Amniotic stem cell (primary cell): ENCODE measurements at places on chromosomes 16 and 17.

DNA sequence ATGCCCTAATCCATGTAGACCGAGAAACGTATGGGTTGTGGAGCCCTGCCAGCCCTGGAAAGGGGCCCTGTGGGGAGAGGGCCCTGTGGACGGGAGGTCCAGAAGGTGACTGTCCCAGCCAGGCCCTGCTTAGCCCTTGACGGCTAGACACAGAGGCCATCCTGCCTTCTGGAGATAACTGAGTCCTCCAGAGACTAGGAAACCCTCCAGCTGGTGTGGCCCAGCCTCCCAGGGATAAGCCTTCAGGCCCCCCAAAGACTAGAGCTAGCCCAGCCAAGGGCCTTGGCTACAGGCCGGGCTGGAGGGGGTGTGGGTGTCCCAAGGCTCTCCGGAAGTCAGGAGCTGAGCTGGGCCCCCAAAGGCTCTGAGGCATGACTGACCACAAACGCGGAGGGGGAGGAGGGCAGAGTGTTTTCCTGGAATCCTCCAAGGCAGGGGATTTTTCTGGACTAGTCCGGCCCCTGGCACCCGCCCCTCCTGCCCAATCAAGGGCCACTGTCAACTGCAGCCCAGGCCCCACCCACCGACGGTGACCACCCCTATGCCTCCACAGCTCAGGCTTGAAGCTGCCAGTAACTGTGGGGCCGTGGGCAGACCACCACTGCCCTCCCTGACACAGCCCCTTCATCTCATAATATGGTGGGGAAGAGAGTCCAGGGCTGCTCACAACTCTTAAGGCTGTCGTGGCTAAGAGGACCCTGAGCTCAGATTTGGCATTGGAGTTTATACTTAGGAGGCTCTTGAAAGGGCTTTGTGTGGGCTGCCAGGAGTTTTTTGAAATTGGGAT lies 885 bp upstream of the VASN start:
- DNase-seq: no peak

GRCh38 chr17:31318298-31318801 lies 3.1 kb downstream of the EVI2A start:
- DNase-seq: no peak

DNA sequence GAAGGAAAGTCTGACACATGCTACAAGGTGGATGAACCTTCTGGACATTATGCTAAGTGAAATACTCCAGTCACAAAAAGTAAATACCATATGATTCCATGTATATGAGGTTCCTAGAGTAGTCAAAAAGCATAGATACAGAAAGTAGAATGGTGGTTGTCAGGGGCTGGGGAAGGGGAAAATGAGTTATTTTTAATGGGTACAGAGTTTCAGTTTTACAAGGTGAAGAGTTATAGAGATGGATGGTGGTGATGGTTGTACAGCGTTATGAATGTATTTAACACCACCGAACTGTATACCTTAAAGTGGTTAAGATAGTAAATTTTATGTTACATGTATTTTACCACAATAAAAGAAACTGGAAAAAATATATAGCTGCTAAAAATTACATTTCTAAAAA lies 17.9 kb downstream of the RAD51D start:
- DNase-seq: no peak

DNA sequence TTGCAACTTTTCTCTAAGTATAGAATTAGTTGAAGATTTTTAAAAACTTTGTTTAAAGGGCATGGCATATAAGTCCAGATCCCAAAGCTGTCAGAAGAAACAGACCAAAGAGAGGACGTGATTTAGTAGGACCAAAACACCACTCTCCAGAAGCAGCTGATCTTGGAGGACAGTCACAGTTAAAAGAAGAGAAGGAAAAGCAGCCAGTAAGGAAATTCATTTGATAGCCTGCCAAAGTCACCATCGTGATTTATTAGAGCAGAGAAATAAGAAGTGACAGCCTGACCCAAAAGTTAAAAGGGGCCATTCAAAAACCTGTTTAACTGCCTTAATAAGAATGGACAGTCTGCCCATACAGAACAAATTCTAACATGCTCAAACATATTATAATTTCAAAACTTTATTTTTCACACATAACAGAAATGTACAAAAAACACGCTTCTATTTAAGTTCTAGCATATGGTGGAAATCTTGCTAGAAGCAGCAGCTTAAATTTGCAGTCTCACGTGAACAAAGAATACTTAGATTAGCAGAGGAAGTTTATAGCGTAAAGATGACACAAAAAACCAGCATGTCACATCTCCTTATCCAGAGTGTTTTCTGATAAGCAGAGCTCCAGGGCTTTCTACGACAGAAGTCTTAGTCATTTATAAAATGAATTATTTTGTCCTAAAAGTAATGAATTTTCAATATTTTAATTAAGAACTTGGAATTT lies 37.2 kb downstream of the TXNDC11 start:
- DNase-seq: no peak

GRCh38 chr17:80526116-80526910 lies 18.3 kb upstream of the RPTOR start:
- DNase-seq: no peak

DNA sequence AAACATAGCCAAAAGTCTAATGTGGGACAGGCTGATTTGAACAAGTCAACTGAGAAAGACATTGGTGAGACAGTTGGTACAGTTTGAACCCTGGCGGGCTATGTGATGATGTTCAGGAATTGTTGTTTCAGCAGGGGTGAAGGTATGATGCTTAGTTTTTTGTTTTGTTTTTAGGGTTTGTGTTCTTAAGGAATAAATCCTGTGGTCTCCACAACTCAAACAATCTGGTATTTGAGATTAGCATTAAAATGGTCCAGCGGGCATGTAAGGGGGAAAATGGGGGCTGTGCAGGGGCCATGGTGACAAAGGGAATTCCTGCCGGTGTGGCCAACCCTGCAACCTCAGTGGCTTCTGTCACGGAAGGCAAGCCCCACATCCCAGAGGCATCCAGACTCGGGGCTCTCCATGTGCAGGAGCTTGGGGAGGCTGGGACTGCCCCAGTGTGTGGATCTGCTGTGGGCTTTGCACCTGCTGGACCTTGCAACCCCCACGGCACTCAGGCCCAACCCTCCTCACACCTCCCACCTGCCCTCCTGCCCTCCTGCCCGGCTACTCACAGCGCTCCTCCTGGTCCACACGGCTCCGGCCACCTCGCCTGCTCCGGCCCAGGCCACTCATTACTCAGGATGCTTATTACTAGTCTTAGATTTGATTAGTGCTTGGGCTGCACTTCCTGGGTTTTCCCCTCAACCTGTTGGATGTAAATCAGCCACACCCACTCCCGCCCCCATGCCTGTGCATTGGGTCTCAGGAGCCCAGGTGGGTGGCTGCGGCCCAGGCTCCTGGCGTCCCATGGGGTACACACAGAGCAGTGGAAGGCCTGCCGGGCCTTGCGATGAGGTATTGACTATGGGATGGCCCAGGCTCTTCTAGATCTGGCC lies at the start of gene TNFRSF13B:
TSS of gene TNFRSF13B (minus strand) at position 661 of the 881 bp plus-strand sequence. CDS start at position 618, 43 bp downstream.
- no peak for DNase-seq

DNA sequence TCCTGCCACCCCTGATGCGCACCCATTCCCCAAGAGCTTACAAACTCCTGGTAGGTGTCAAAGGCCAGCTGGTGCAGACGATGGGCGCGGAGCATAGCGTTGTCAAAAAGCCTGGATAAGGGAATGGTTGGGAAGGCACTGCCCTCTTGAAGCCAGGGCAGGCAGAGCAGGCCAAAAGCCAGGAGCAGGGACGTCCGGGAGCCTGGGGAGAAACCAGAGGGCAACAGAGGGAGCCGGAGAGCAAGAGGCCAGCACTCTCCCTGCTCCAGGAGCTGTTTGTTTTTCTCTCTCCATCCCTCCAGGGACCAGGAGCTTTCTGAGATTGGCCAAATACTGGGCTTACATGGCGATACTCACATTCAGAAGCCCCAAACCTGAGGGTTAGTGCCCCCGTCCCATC lies 334 bp downstream of the GH1 start:
- DNase-seq: no peak

- no peak for DNase-seq
Measured at GRCh38 chr17:80811181-80812105, 180.2 kb upstream of the CHMP6 start.

- no peak for DNase-seq
Measured at GRCh38 chr17:20989481-20989880, 53.3 kb downstream of the USP22 start.

DNA sequence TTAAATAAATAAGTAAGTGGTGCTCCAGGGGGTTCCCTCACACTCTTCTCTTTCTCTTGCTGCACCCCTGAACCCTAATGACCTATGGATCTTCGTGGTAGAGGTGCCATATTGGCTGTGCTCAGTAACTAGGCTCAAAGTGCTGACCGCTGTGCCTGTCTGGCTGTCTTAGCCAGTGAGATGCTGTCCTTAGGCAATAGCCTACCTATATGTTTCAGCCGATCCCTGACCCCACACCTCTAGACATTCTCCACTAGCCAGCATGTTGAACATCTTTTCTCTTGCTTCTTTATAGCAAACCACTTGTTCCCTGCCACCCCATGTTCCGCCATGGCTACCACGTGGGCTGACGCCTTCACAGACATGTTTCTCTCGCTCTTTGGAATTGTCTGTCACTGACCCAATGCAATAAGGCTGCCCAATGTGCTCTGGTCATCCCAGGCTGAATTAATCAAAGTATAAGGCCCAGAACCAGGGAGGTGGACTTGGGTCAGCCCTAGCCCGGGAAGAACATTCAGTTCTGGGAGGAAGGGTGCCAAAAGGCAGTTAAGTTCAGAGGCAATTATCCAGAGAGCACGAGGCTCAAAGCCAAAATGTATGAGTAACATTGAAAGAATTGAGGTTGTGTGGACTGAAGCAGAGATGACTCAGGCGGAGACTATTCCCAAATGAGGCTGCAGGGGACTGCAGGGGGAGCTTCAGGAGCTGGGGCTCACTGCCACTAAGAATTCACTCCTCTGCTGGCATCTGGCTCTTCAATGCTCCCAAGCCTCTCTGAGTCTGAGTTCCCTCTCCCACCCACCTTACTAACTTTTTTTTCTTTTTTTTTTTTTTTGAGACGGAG lies 28.7 kb upstream of the TNRC6A start:
- DNase-seq: peak; percentile 93

DNA sequence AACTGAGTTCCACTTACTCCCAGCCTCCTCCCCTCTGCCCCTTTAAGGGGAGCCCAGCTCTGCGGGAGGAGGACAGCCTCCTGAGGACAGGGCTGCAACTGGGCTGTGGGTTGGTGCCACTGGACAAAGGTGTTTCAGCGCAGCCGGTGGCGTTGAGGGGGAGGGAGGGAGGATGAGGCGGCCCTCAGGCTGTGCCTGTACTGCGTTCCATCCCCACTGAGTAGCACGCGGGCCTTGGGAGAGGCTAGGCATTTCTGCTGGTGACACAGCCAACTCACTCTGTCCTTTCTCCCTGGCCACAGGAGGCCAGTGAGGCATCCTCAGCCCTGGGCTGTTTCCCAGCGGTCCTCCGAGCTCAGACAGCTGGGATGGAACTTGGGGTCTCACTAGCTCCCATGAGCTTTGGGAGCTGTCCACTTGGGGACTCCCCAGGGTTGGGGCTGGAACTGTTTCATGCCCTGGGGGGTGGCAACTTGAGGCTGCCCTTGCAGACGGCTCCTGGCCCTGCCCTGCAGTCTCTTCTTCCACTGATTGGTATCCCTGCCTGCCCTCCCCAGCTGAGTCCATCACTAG lies 70.5 kb downstream of the MPRIP start:
- no peak for DNase-seq

DNA sequence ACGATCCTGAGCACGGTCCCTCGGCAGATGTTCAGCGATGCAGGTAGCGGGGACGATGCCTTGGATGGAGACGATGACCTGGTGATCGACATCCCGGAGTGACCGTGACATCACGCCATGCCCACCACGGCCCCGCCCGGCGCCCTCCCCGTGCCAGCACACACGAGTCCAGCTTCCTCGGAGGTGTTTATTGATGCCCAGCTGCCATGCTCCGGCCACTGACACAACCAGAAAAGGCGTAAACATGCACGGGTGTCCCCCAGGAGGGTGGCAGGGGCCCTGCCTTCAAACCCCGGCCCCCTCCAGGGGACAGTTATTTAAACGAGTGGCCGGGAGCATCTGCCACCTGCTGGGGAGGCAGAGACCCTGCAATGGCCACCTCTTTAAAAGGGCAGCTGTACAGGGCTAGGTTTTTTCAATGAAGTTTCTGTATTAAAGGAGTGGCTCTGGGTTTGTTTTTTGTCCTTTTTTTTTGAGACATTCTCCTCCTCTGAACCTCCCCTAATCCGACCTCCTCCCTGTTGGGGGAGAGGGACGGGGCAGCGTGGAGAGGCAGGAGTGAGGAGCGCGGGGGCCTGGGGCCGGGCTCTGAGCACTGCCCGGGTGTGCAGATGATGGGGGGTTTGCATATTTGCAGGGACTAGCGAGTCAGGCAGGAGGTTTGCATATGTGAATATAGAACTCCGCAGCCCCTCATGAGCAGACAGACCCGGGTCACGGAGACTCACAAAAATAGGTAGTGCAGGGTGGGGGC lies 5.3 kb downstream of the DOC2A start:
- DNase-seq: no peak

GRCh38 chr17:68861602-68862001 lies 93.6 kb downstream of the ABCA8 start:
- DNase-seq: no peak

- no peak for DNase-seq
Measured at GRCh38 chr17:42153919-42154742, 658 bp downstream of the RAB5C start.

DNA sequence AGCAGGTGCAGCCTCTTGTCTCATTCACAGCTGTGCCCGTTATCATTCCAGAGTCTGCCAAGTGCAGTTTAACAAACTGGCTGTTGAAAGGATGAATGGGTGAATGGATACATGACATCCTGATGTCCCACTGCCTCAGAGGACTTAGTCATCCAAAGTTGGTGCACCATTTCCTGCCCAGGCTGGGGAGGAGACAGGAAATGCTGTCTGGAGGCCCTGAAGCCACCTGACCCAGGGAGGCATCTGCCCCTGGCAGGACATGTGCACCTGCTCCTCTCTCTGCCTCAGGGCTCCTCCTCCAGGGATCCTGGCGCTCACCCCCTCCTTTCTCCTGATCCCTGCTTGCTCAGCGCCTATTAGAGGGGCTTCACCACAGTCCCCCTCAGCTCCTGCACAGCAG lies 1.8 kb upstream of the CD300C start:
- DNase-seq: no peak

DNA sequence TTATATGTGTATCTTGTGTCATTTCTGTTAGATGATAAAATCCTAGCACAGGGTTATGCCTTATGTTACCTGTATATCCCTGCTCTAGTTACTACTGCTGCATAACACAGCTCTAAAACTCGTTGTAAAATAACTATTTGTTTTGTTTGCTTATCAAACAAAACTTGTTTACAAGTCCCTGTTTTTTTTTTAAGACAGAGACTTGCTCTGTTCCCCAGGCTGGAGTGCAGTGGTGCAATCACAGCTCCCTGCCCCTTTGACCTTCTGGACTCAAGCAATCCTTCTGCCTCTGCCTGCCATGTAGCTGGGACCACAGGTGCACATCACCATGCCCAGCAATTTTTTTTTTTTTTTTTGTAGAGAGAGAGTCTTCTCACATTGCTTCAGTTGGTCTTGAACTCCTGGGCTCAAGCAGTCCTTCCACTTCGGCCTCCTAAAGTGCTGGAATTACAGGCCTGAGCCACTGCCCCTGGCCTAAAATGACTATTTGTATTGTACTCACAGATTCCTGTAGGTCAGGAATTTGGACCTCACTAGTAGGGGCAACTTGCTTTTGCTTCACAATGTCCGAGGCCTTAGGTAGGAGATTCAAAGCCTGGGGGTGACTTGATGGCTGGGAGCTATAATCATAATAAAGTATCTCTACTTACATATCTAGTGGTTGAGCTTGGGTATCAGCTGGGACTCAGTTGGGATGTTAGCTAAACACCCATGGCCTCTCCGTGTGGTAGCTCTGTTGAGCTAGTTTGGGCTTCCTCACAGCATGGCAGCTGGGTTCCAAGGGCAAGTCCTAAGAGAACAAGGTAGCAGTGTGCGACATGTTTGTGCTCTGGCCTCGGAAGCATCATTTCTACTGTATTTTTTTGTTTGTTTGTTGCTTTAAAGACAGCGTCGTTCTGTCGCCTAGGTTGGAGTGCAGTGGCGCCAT lies 12.6 kb downstream of the DUSP14 start:
- no peak for DNase-seq
